ENCODE measurements at places on chromosomes 12 and 14.

GRCh38 chr12:111367661-111368221, 1.2 kb downstream of the PHETA1 start:
- peak; percentile 32 for DNase-seq

GRCh38 chr14:37588956-37589714, 5.9 kb downstream of the FOXA1 start:
- no peak for DNase-seq

- no peak for DNase-seq
These were observed 135.5 kb upstream of the FUT8 start for GRCh38 chr14:65277027-65277426.

GRCh38 chr12:33586576-33586975, 147.0 kb upstream of the SYT10 start:
- DNase-seq: no peak

- no peak for DNase-seq
These were observed 90.0 kb downstream of the SINHCAF start for GRCh38 chr12:31235868-31236395.

DNA sequence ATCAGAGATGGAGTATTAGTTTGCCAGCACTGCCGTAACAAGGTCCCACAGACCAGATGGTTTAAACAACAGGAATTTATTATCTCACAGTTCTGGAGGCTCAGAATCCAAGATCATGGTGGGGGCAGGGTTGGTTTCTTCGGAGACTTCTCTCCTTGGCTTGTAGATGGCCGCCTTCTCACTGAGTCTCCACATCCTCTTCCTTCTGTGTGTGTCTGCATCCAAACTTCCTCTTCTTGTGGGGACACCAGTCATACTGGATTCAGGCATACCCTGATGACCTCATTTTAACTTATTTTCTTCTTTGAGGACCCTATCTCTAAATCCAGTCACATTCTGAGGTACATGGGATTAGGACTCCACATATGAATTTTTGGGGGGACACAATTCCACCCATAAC, 455.5 kb downstream of the RGS6 start:
- DNase-seq: no peak

DNA sequence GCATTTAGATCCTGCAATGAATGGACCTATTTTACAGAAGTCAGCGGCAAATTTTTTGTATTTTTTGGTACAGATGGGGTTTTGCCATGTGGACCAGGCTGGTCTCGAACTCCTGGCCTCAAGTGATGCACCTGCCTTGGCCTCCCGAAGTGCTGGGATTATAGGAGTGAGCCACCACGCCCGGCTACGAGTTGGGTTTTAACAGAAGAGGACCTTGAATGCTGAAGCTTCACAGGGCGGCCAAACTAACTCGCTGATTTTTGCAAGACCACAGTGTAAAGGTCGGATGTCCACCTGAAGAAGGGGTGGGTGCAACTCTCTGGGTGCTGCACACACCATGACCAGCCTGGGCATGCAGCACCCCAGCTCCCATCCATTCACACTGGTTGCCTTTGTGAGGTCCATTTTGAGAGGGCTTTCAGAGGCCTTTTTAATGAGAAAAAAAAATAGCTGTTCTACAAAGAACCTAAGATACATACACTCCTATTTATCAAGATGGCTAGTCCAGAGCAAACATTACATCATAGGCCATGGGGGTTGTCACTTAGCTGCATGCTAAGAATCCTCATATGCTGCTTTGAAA, 21.6 kb upstream of the CDK2AP1 start:
- DNase-seq: no peak

- DNase-seq: no peak
These were observed 27.2 kb upstream of the GPR132 start for GRCh38 chr14:105092171-105093037.

GRCh38 chr12:29783773-29784666, at the start of gene TMTC1:
TMTC1 (minus strand) TSS chr12:29783942; CDS start chr12:29783751, 191 bp downstream.
- DNase-seq: peak; percentile 71

DNA sequence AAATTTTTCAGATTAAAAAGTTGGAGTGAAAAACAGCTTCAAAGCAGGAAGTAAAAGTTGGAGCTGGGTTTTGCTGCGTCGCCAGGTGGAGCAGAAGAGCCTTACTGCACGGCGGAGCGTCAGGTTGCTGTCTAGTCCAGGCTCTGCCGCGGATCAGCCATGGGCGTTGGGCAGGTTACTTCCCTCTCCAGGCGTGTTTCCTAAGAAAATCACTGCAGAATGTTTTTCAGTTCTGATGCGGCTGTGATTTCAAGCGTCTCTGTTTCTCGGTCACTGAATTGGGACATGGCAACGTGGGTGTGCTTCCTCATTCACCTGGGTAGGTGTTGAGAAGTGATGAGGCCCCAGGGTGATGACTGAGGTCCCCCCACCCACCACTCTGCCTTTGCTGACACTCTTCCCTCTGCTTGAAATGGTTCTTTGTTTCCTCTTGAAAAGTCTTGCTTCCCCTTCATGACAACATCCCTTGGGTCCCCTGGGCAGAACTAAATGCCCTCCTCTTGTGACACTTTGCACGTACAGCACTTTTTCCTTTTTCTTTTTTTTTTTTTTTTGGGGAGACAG, 7.6 kb downstream of the EVL start:
- DNase-seq: no peak

DNA sequence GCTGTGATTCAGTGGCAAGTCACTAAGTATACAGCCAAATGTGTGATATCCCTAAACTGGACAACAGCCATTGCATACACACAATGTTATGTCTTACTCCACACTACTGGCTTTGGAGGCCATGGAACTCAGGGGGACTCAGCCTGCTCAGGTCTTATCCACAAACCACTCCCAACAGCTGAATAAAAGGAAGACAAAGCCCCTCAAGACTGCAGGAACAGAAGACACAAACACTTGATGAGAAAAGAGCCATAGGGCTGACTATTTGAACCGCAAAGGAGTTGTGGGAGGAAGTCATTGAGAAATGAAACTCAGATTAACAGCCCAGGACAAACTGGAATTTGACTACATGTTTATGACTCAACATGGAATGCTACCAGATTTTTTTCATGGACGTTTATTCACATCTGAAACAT, 40.9 kb downstream of the PTGER2 start:
- DNase-seq: peak; percentile 96

- no peak for DNase-seq
These were observed 77.7 kb downstream of the KCNK10 start for GRCh38 chr14:88245321-88245720.

GRCh38 chr12:53258541-53259539, 9.3 kb upstream of the ESPL1 start:
- DNase-seq: no peak

GRCh38 chr14:69013943-69014782, 35.1 kb upstream of the ACTN1 start:
- DNase-seq: peak; percentile 71
